ENCODE measurements at places on chromosomes 1 and 21.

- no peak for DNase-seq
Measured at GRCh38 chr21:22020221-22020620, 1022.0 kb downstream of the NCAM2 start.

DNA sequence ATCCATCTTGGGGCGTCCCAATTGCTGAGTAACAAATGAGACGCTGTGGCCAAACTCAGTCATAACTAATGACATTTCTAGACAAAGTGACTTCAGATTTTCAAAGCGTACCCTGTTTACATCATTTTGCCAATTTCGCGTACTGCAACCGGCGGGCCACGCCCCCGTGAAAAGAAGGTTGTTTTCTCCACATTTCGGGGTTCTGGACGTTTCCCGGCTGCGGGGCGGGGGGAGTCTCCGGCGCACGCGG, 282 bp upstream of the SOD1 start:
- no peak for DNase-seq

GRCh38 chr1:10622910-10623685, 148.3 kb downstream of the PEX14 start:
- DNase-seq = no peak

GRCh38 chr1:218683242-218683641, 338.1 kb downstream of the TGFB2 start:
- no peak for DNase-seq

- no peak for DNase-seq
Measured at GRCh38 chr1:58041621-58042020, 504.9 kb downstream of the OMA1 start.

DNA sequence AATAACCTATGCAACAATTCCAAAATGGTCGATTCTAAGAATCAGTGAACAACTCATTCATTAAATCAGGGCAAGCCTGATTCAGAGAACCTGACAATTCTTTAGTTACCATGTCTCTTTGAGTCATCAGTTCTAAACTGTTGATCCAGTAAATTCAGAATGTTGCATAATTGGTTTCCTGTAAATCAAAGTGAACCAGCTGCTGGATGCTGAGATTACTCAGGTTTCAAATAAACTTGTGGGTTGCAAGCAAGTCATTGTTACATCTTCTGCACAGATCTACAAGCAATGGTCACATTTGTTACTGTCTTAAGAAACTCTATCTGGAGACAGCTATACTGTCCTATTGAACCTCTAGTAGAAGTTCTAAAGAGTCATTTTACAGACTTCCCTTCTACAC, 16.5 kb downstream of the PLA2G2D start:
- no peak for DNase-seq

GRCh38 chr1:66294707-66295370, 239.1 kb upstream of the SGIP1 start:
- no peak for DNase-seq

- DNase-seq = no peak
Measured at GRCh38 chr1:12715896-12716437, at the start of gene AADACL3. AADACL3 (plus strand) TSS chr1:12716110; CDS start chr1:12716177, 67 bp downstream.

GRCh38 chr1:40932006-40932405, 47.5 kb upstream of the CTPS1 start:
- DNase-seq = no peak

GRCh38 chr1:172845371-172845770, 186.5 kb downstream of the FASLG start:
- DNase-seq = no peak

DNA sequence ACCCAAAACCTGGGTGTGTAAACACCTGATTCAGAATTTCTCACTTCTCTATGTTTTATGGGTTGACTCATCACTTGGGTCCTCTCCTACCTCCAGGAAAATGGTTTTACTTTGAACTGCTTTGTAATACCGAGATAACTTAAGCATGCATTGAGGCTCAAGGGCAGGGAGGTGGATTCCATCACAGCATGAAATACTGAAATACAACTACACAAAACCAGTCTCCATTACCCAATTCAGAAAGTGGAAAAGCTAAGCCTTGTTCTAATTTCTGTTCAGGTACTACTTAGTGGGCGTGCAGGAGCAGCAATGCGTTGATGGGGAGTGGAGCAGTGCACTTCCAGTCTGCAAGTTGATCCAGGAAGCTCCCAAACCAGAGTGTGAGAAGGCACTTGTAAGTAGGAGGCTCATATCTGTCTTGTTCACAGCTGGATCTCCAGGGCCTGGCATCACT, 6.1 kb upstream of the C4BPA start:
- DNase-seq = no peak

- no peak for DNase-seq
Measured at GRCh38 chr1:218525451-218526197, 180.5 kb downstream of the TGFB2 start.
